ENCODE measurements at places on chromosomes 2 and 18. TPM values are rescaled to one million over a fixed set of nuclear protein-coding genes. Genes with fewer than 3 reads are reported as not detected.

GRCh38 chr18:11696451-11696850, 7.4 kb downstream of the GNAL start:
- no peak for DNase-seq

Gene FSHR
- total RNA-seq = not detected

Gene FAM237A
- total RNA-seq = not detected

- DNase-seq = no peak
Observed at GRCh38 chr2:61938511-61938910, 33.0 kb downstream of the COMMD1 start.

Gene PUS10
- 3.6 TPM for total RNA-seq

DNA sequence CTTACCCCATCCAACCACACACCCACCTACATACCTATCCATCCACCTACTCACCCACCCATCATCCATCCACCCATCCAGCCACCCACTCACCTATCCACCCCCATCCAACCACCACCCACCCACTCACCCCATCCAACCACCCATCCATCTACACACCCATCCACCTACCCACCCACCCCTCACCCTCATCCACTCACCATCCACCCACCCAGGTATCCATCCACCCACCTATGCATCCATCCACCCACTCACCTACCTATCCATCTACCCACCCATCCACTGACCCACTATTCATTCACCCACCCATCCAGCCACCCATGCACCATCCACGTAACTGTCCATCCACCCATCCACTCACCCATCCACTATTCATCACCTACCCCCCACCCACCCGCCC, 194.8 kb downstream of the EIPR1 start:
- DNase-seq = no peak

GRCh38 chr2:212994976-212995375, 156.4 kb downstream of the IKZF2 start:
- DNase-seq = no peak

DNA sequence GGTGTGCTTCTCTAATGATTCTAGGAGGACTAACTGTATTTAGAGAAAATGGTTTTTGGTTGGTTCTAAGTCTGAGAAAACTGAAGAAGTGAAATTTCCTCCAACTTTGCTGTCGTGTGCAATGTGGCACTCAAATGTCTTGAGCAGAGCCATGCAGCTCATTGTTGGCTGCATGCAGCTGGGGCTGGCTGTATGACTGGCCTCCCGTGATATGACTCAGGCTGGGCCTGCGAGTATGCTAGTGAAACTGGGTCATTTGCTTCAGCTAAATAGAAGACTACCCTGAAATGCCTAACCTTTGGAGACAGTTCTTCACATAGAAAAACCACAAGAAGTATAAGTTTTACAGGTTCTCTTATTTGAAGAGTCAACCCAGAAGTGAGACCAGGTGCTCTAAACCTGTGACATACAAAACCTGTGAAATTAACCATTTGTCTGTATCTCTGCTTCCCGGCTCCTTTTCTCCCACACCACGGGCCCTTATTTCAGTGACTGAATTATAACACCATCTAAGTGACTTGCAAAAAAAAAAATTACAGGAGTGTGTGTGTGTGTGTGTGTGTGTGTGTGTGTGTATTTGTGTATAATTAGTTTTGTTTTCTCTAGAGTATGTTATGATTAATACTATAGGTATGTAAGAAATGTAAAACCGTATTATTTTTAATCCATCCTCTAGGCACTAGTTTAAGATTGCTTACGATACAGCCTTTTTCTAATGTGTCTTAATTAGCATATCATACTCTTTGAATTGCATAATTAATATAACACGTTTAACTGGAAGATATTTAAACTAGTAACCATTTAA, 15.9 kb downstream of the POLI start:
- peak; percentile 45 for DNase-seq

DNA sequence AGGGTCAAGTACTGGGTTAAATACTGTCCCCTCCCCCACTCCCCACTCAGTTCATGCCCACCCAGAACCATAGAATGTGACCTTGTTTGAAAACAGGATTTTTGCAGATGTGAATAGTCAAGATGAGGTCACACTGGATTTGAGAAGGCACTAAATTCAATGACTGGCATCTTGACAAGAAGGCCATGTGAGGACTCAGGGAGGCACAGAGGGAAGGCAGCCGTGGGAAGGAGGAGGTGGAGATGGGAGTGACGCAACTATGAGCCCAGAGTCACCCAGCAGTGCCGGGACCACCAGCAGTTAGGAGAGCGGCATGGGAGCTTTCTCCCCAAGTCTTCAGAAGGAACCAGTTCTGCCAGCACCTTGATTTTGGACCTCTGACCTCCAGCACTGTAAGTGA, 257.3 kb downstream of the BCL2 start:
- no peak for DNase-seq

DNA sequence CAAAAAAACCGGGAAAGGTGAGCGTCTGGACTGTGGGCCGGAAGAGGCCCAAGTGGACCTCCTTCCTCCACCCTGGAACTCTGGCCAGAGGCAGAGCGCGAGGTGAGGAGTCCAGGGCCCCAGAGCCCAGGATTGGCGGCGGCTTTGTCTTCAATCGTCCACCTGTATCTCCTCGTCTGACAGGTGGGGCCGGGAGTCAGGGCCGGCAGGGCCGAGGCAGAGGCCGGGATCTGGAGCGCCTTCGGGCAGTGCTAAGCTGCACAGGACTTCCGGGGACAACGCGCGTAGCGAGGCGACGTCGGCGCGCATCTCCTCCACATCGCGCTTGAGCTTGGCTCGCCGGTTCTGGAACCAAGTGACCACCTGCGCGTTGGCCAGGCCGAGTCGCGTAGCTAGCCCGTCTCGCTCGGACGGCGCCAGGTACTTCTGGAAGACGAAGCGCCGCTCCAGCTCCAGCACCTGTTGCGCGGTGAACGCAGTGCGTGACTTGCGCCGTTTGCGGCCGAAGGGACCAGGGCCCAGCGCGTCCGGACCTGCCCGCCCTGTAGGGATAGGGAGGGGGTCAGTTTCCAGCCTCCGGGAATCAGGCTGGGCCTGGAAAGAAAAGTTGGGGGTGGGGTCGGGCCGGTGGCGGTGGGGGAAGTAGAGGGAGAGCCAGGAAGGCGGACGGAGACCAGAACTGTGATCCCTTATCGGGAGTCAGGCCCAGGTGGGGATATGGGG, 1.5 kb downstream of the LBX2 start:
- no peak for DNase-seq

DNA sequence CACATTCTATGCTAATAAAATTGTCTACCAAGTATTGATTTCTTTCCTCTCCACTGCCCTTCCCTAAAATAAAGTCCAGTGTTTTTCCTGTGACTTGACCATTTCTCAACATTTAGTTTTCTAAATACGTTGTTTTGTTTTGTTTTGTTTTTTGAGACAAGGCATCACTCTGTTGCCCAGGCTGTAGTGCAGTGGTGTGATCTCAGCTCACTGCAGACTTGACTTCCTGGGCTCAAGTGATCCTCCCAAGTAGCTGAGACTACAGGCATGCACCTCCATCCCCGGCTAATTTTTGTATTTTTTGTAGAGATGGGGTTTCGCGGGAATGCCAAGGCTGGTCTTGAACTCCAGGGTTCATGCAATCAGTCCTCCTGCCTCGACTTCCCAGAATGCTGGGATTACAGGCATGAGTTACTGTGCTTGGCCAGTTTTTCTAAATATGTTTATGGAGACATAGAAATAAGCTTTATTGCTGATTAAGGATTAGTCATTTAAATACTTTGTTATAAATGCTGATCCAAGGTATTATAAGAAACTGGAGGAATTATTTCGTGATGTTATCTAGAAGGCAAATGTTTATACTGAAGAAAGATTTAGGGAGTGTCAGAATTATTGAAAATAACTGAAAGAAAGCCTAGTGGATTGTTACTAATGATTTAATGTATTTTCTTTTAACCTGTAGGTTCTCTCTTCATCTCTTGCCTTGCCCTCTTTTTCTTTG, 5.7 kb upstream of the HTR2B start:
- no peak for DNase-seq

GRCh38 chr2:226711606-226712296, 87.9 kb downstream of the IRS1 start:
- no peak for DNase-seq

DNA sequence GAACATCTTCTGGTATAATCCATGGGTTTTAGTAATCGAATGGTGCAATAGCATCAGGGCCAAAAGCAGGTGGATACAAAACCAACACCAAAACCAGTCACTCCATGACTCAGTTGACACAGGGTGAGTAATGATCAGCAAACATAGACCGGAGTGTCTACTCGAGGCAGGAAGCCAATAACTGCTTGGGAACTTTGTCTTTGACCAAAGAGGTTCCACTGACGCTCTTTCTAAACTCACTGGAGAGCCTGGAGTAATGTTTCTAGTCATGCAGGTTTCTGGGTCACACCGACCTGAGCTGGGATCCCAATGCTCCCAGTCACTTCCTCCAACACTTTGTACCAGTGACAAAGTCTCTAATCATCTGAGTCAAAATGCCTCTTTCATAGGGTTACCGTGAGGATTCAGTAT, 30.9 kb downstream of the MREG start:
- no peak for DNase-seq

Gene CRYBA2
- not detected for total RNA-seq

DNA sequence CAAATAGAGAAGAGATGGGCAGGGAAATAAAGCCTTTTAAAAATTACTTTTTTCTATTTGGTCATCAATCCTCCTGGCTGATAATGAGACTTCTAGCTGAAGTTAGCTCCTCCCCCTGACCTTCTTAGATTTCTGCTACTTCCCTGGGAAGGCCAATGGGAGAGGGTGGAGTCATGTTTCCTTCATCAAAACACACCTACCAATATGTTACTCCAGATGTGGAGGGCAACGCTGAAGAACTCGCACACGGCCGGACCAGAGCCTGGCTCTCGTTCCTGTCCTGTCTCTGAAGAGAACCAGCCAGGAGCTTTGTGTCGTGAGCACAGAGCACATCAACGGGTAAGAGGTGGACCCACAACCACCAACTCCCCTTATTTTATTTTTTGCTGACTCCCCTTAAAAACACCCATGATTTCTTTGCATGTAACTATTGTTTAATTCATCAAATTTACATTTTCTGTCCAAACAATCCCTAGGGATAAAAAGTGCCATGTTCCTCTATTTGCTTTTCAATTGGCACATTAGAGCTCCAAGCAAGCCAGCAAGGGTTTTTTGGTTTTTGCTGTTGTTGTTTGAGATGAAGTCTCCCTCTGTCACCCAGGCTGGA, 94.9 kb downstream of the ADD2 start:
- DNase-seq = no peak

- no peak for DNase-seq
Observed at GRCh38 chr2:3480352-3481010, 38.9 kb downstream of the ADI1 start.

DNA sequence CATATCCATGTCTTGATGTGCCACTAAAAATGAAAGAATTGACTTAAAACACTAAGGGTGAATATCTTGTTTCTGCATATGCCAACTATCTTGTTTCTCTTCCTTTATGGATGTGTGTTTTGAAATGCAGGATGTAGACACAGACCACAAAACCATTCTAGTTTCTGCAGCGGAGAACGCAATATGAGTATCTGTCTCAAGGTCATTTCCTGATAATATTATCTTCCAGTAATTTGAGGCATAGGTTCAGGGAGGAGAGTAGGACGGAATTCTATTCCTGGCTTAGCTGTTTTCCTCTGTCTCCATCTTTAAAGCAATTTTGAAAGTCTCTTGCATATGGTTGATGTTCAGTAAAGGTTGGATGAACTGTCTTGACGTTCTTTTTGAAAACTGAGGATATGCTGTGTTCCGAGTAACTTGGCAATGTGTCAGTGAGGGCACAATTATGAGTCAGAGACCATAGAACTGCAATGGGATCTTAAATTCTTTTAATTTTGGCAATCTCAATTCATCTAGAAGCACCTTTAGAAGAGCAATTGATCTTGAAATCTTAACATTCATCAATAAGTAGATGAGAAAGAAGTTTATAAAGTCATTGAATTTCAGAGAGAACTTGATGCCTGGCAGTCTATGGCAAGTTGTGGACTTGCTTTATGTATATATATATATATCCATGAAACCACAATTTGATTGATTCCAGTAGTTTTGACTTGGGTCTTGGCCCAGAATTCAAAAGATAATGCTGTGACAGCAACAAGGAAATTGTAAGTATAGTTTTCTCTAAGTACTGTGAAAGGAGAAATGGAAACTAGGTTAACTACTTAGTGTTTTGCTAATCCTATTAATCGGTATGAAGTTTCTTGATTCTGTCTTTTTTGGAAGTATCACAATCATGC, 24.8 kb downstream of the RAB27B start:
- DNase-seq = no peak

GRCh38 chr2:62305421-62306176, 109.7 kb downstream of the B3GNT2 start:
- DNase-seq = peak; percentile 38

Gene ALLC
- total RNA-seq = not detected

Gene ATP6V1B1
- not detected for total RNA-seq

Gene CNGA3
- total RNA-seq = not detected

- no peak for DNase-seq
Observed at GRCh38 chr2:152715854-152716428, 1.3 kb downstream of the PRPF40A start.

DNA sequence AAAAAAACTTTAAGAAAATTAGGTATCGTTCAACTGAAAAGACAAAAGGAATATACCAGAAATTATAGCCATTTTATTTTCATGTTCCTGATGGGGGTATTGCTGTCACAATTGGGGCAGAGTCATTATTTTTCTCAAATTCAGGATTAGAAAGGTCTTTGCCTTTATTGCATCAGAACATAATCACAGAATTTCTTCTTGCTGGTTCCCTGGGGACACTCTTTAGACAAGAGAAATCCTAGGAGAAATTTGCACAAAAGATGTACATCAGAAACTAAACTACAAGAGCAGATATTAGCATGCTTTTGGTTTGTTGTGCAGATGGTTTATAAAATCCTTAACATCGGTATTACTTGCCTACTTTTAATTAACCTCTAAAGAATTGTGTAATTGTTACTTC, 103.2 kb downstream of the NCOA1 start:
- DNase-seq = no peak

GRCh38 chr18:11733031-11733430, 44.0 kb downstream of the GNAL start:
- peak; percentile 53 for DNase-seq

DNA sequence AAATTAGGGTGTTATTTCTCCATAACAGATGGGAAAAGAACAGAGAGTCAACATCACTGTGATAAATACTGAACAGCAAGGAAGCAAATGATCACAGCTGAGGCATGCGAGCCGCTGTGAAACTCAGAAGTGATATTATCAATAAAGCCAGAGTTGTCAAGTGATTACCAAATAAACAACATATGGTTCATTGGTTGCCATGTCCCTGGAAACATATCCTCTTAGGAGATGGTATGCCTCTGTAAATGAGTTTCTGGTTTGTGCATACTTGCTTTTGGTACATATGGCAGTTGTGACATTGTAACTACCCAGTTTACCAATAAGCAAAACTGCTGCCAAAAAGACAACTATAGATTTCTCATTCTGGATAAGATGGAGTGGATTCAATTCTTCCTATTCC, 23.8 kb downstream of the RAPGEF4 start:
- no peak for DNase-seq

DNA sequence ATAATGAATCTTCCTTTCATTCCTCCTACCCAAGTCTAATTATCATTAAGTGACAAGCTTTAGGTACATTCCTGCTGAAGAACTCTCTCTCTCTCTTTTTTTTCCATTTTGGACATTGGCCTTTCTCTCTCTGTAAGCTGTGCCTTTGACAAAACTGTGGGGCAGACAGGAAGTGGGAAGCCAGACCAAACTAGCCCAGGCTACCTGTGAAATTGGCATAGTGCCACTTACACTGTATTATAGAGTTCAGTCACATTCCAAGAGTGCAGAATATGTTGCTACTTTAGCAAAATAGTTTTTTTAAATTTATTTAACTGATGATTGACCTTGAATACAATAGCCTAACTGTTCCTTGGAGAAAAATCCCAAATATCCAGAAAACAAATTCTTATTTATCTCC, 381.5 kb upstream of the ETAA1 start:
- DNase-seq = no peak
